ENCODE measurements at places on chromosomes 3 and 15.

GRCh38 chr3:59261009-59261408, 211.2 kb upstream of the CFAP20DC start:
- DNase-seq, result no peak

DNA sequence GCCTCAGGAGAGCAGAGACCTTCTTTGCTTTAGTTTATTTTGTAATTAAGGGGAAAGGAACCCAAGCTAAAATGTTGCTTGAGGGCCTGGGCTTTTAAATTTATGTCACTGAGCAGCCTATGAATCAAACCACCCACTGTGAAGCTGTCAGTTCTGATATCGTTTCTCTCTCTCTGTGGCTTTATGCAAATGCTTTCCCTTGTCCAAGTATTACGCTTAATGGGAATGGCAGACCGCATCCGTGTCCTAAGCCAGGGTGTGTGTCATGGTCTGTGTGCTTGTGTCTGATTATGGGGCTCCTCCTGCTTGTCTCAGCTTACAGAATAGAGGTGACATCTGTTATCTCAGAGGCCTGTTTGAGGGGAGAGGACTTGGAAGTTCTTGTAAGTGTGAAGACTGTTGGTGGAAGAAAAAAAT, 82.4 kb downstream of the EBLN2 start:
- DNase-seq, result no peak

GRCh38 chr15:29312387-29312786, 42.8 kb upstream of the NSMCE3 start:
- DNase-seq, result no peak

DNA sequence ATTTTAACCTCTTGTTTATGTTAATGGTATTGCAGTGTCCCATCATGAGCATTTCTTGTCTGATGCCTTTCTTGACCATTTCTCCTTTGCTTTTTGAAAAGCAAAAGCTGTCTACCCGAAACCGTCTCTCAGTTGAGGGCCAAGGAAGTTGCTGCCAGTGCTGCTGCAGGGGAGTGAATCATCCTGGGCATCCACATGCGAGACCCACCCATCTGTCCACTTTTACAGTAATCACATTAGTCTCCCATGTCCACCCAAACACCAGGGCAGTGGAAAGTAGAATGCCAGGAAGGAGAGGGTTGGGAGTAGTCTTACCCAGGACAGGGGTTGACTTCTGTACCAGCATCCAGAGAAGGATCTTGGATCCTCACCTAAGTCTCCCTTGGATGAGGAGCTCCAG, 48.6 kb upstream of the TEX264 start:
- DNase-seq, result no peak

- DNase-seq, result no peak
Measured at GRCh38 chr3:67558426-67558825, 96.0 kb downstream of the SUCLG2 start.

- no peak for DNase-seq
Measured at GRCh38 chr15:100900136-100900794, 18.9 kb upstream of the LRRK1 start.

GRCh38 chr3:153162513-153163392, 727 bp downstream of the RAP2B start:
- peak; percentile 38 for DNase-seq

DNA sequence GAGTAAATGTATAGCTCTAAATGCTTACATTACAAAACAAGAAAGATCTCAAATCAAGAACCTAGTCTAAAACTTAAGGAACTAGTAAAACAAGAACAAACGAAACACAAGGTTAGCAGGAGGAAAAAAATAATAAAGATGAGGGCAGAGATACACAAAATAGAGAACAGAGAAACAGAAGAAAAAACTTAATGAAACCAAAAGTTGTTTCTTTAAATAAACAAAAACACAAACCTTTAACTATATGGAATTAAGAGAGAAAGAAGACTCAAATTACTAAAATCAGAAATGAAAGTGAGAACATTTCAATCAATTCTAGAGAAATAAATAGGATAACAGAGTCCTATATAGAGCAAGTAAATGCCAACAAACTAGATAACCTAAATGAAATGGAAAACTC, 59.6 kb downstream of the DLG1 start:
- no peak for DNase-seq

DNA sequence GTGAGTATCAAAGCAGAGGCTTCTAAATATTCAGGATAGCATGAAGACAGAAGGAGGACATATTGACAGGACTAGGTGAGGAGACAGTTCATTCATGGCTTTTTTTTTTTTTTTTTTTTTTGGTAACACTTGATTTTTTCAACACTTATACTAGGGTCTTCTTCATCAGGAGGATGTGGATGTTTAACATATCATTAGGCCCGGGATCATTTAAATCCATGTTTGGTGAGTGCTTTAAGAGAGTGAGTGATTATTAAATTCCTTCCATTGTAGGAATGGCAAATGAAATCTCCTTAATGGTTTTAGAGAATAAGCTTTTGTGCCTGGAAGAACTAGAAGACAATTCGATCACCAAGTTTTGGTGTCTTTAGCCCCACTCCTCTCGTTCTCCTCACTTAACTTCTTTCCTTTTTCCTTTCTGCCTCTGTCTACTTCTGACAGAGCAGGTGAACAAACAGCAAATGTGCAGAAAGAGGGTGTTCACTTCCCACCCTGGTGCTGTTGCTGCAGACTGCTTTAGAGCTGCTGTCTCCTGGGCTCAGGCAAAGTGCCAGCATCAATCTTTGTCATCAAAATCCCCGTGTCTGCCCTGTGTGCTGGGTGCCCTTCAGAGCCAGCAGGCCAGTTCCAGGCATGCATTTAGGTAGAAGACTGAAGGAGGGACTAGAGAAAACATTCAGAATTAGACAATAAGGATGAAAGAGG, 35.6 kb upstream of the RAB11A start:
- no peak for DNase-seq

GRCh38 chr3:197482001-197482400, 73.8 kb downstream of the BDH1 start:
- no peak for DNase-seq

GRCh38 chr3:106176734-106177133, 307.9 kb upstream of the CBLB start:
- DNase-seq, result no peak

DNA sequence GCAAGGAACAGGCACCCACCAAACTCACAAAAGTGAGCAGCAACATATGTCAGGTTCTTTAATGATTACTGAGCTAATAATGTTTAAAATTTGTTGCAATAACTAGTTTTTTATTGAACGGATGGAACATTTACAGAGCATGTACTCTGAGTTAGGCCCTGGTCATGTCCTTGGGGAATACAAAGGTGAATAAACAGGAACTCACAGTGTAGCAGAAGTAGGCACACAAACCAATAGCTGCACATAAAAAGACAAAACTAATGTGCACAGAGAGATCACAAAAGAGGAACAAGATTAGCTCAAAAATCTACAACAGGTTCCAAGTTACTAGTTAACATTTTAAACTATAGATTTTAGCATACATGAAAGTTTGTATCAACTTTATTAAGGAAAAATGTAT, 505.3 kb upstream of the PPP2R3A start:
- no peak for DNase-seq

- peak; percentile 43 for DNase-seq
Measured at GRCh38 chr3:197394464-197395321, 96.3 kb upstream of the DLG1 start.

- DNase-seq, result no peak
Measured at GRCh38 chr3:107950417-107950816, 140.4 kb downstream of the CD47 start.

DNA sequence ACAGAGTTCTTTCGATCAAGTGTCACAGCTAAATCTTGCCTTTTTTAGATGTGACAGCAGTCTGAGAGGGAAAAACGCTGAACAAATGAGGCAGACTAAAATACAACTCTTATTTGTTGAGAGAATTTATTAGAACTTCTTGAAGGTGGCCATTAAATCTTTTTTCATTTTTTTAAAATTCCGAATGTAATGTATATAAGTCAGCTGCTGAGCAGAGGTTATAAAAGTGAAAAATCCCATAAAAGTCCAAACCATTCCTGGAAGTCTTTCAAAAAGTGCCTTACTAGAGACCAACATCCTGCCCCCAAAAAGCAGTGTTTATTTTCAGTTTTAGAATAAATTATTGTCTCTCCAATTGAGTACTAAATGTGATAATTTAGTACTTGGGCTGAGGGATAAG, 3.1 kb downstream of the TSEN2 start:
- DNase-seq, result no peak

DNA sequence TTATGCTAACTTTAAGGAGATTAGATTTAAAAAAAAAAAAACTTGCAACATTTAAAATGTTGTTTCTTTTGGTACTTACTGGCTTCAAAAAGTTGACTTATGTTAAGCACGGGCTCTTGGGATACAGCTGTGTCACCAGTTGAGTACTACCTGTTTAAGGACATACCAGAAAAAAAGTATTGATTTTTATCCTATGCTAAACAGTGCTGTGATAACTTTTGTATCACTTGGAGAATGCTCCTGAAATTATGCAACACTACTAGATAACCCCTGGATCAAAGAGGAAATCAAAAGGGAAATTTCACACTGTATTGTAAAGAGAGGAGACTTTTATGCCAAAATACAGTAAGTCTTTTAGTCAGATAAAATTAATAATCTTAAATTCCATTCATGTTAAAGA, 77.7 kb downstream of the SLMAP start:
- no peak for DNase-seq

- no peak for DNase-seq
Measured at GRCh38 chr15:79973456-79974195, 2.6 kb upstream of the BCL2A1 start.

GRCh38 chr3:66397745-66398144, 103.1 kb downstream of the LRIG1 start:
- DNase-seq, result no peak

- no peak for DNase-seq
Measured at GRCh38 chr3:146375219-146375618, 94.1 kb downstream of the PLSCR2 start.

- no peak for DNase-seq
Measured at GRCh38 chr15:63176302-63176701, 13.1 kb upstream of the RAB8B start.

- no peak for DNase-seq
Measured at GRCh38 chr3:176522436-176522835, 674.8 kb downstream of the TBL1XR1 start.

- DNase-seq, result no peak
Measured at GRCh38 chr3:164113371-164114332, 964.6 kb downstream of the SI start.

DNA sequence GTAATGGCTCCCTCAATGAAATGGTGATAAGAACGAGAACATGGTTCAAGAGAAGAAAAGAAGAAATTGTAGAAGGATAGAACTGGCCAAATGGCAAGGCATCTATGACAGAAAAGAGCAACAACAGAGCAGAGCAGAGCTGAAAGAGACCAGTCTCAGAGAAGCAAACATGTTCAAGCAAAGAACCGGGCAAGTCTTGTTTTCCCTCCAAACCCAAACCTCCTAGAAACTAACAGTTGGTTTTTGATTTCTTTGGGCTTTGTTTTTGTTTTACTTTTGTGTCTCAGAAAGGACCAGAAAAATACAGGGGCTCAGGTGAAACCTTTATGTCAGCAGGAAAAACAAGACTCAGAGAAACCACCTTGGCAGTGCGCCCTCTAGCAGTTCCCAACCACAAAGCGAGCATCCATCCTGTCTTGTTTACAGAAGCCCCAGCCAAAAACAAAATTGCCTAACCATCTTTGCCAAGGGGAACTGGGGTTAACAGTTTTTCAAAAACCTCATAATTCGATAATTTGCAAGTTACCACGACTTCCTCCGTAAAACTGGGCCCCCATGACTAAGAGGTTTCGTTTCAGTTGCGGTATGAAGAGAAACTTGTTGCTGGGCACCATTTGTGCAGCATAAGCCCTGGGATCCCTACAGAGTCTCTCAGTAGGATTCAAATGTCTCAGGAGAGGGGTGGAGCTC, 159.2 kb upstream of the SLC24A5 start:
- DNase-seq, result no peak

- DNase-seq, result no peak
Measured at GRCh38 chr3:49081429-49081828, 12.4 kb downstream of the QRICH1 start.

GRCh38 chr3:78912687-78913086, 855.1 kb downstream of the ROBO1 start:
- DNase-seq, result no peak

GRCh38 chr3:130648293-130648692, 98.3 kb downstream of the PIK3R4 start:
- DNase-seq, result no peak

- peak; percentile 67 for DNase-seq
Measured at GRCh38 chr15:85024509-85025336, 43.1 kb downstream of the PDE8A start.

- no peak for DNase-seq
Measured at GRCh38 chr15:55250392-55250791, 39.2 kb downstream of the RAB27A start.

DNA sequence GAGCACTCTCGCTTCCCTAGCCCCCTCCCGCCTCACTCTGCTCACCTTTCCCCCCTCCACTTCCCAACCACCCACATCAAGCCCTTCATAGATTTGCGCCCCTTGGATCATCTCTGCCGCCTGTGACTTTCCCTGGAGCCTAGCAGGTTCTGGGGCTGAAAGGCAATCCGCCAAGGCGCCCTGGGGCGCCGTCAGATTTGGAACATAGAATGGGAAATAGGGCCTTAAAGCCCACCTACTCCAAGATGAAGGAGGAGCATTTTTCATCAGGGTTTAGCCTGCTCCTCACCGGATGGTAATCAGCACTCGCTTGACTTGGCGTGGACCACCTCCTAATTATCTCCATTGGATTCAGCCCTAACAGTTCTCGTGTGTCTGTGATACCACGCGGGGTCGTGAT, 1.3 kb downstream of the CPNE4 start:
- no peak for DNase-seq

DNA sequence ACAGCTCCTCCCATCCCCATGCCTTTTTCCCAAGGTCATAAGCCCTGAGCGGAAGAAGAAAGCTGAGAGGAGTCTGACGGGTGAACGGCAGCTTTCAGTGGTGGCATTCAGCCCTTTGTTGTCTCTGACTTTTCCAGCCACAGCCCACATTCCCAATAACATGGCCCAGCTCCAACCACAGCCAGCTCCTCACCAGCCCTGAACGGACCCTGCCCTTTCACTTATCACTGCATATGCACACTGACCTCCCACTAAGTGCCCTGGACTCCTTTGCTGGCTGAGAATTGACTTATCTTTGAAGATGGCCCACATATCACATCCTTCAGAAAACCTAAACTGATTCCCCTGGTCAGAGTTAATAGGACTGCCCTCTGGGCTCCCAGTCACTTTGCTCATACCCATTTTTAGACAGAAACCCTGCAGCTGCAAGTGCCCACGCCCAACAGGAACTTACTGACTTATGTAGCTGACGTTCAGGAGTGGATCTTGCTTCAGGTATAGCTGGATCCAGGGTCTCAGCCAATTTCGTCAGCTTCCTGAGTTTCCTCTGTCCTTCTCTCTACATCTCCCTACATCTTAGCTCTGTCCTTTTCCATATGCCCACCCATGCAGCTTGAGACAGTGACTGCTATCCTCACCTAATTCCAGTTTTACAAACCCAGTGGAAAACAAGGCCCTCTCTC, 348.5 kb upstream of the PROK2 start:
- DNase-seq, result no peak
